CD4-positive, alpha-beta T cell treated with Interleukin-10 for 1 hour (primary cell): ENCODE measurements at places on chromosomes 5 and 9.

DNA sequence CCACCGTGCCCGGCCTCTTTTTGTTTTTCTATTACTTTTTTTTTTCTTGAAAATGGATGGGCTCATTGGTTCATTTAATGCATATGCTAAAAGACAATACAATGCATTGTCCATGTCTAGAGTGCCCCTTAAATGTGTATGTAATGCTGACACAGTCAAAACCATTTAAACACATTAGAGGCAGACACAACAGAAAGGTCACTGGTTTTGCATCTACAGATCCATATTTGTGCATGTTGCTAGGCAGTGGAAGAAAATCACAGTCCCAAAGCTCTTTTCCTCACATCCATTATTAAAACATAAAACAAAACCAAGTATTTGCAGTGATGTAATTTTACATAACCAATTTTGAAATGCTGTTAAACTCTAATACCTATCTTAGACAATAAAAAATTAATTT lies 389.0 kb downstream of the TAF11L14 start:
- DNase-seq: no peak

DNA sequence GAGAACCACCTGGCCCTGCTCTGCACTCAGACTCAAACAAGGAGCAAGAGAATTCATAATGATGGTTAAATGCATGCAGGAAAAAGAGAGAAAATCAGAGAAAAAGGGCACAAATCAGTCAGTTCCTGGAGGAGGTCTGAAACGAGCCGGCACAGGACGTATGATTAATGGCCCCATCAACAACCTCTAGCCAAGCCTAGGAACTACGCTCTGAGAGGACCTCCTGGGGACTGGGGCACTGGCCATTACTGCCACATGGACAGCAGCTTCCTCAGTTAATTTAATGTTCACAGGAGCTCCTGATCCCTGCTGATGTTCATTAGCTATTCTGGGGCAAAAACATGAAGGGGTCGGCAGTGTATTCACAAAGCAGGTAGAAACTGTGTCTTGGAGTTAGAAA lies 238.1 kb downstream of the MED10 start:
- DNase-seq: no peak

- DNase-seq: no peak
Measured at GRCh38 chr9:69143291-69143690, 30.8 kb upstream of the TJP2 start.

DNA sequence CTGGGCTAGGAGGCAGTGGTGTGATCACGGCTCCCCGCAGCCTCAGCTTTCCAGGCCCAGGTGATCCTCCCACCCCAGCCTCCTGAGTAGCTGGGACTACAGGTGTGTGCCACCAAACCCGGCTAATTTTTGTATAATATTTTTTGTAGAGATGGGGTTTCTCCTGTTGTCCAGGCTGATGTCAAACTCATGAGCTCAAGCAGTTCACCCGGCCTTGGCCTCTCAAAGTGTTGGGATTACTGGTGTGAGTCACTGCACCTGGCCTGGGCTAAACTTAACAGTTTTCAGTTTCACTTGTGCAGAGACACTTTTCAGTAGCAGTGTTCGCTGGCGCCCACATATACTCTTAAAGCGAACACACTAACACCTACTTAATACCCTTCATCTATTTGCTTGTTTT lies 205.6 kb upstream of the ZNF608 start:
- DNase-seq: no peak

DNA sequence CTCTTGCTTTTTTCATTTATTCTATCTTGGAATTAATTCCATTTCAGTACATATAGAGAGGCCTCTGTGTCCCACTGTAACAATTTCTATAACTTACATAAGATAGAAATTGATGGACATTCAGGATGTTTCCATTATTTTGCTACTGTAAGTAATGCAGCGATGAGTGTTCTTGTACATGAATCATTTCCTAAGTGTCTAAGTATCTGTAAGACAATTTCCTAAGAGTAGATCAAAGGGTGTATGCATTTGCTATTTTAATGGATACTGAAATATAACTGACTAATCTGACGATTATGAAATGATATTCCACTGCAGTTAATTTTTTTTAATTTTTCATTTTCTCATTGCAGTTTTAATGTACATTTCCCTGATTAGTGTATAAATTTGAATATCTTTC lies 23.0 kb upstream of the RBM22 start:
- DNase-seq: no peak

- no peak for DNase-seq
Measured at GRCh38 chr5:55544341-55544740, 9.6 kb upstream of the PLPP1 start.

GRCh38 chr5:170886210-170886894 lies 24.5 kb downstream of the RANBP17 start:
- DNase-seq: no peak

- DNase-seq: no peak
Measured at GRCh38 chr5:78591138-78591612, 57.4 kb downstream of the LHFPL2 start.

DNA sequence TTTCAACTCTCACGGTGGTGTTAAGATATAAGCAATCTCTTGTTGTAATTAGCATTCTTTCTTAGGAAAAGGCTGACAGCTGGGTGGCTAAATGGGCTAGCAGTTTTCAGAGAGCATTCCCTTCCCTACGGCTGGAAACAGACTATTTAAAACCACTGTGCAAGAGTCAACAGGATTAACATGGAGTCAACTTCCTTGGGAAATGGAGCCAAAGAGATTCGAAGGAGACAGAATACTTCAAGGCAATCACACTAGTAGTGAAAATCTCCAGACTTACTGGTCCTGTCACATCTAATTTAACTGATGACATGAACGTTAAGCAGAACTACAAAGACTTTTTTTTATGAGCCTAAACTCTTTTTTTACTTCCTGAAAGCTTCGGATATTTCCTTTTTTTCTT lies 453.3 kb upstream of the ITGA1 start:
- no peak for DNase-seq

GRCh38 chr5:98433022-98433421 lies 340.4 kb upstream of the RGMB start:
- no peak for DNase-seq

DNA sequence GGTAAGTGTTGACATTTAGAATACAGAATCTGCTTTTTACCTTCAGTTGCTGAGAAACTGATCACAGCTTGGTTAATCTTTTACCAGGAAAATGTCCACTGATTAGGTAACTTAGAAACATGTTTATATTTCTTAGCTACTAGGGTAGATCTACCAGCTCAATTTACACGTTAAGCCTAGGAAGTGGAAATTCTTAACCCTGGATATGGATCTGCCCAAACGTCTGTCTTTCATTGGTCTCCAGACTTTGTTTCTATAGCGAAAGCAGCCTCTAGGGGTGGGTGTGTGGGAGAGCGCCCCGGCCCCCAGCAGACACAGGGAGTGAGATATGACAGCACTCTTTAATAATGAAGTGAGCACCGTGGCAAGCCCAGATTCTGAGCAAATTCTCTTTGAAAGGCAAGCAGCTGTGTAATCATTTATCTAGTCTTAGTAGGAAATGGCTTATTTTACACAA lies 141.6 kb upstream of the ZNF608 start:
- no peak for DNase-seq

- DNase-seq: no peak
Measured at GRCh38 chr9:1707291-1707690, 307.9 kb upstream of the SMARCA2 start.

DNA sequence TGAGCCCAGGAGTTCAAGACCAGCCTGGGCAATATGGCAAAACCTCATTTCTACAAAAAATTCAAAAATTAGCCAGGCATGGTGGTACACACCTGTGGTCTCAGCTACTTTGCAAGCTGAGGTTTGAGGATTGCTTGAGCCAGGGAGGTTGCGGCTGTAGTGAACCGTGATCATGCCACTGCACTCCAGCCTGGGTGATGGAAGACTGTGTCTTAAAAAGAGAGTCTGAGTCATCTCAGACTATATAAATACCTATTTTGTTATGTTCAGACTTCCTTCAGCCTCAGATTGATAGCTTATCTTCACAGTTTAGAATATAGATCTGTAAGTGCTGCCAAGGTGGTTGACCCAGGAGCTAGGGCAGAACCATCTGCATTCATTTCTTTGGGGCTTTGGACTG lies 1.6 kb upstream of the PAIP2 start:
- DNase-seq: no peak

DNA sequence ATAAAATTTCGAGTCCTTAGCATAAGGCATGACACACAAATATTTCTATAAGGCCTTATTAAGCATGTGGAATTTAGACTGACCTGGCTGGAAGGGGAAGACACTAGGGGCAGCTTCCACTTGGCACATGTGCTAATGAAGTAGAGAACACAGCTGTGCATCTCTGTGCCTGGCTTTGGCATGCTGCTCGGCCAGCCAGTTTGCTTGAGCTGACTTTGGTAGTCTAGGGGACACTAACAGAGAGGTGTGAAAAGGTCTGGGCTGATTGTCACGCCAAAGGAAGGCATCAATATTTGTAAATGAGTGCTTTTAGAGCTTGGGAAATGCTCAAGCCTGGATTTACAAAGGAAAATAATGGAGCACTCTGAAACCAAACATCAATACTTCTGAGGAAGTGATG lies 723.7 kb downstream of the PRELID2 start:
- no peak for DNase-seq

GRCh38 chr9:26437056-26437711 lies 455.4 kb downstream of the CAAP1 start:
- no peak for DNase-seq

GRCh38 chr9:29830821-29831220 lies 2257.5 kb upstream of the C9orf72 start:
- no peak for DNase-seq

DNA sequence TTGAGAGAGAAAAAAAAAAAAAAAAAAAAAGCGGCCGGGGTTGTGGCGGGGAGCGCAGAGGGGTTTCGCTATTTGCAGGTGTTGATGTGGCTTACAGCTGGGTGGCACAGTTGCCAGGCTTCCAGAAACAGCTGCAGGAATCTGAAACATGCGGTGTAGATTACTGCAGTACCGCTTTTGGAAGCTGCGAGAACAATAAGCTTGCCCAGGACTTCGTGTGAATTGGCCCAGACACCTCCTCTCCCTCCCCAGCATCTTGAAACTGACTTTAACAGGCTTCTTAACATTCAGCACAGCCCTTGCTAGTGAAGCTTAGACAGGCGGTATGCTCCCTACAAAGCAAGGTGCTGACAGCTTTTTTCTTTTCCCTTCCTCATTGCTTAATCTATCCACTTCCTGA lies 104.0 kb downstream of the ATP10B start:
- no peak for DNase-seq

DNA sequence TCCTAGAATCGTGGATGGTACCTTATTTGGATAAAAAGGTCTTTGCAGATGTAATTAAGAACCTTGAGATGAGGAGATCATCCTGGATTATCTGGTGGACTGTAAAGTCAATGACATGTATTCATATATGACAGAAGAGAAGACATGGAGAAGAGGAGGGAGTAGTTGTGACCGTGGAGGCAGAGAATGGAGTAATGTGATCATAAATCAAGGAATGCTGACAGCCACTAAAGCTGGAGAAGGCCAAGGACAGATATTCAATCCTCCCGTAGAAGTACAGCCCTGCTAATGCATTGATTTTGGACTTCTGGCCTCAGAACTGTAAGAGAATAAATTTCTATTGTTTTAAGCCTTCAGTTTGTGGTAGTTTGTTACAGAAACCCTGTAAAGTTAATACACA lies 18.7 kb upstream of the TMEM161B start:
- DNase-seq: no peak

- no peak for DNase-seq
Measured at GRCh38 chr9:110059461-110059860, 148.5 kb downstream of the C9orf152 start.

- no peak for DNase-seq
Measured at GRCh38 chr9:77417566-77417965, 230.6 kb downstream of the GNA14 start.

DNA sequence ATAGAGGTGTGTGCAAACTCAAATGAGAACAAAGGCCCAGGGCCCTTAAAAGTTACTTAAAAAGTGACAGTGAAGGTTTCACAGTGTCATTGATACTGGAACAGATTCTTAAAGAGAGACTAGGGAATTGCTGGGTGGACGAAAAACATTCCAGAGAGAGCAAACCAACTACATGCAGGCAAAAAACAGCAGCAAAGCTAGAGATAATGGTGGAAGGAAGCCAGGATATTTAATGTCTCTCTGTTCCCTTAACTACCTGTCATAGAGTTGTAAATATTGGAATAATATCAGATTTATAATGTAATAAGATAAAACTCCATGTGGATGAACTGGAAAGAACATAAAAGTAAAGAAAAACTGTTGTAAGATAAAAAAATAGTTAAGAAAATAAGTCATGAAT lies 508.6 kb downstream of the TAF11L14 start:
- no peak for DNase-seq

DNA sequence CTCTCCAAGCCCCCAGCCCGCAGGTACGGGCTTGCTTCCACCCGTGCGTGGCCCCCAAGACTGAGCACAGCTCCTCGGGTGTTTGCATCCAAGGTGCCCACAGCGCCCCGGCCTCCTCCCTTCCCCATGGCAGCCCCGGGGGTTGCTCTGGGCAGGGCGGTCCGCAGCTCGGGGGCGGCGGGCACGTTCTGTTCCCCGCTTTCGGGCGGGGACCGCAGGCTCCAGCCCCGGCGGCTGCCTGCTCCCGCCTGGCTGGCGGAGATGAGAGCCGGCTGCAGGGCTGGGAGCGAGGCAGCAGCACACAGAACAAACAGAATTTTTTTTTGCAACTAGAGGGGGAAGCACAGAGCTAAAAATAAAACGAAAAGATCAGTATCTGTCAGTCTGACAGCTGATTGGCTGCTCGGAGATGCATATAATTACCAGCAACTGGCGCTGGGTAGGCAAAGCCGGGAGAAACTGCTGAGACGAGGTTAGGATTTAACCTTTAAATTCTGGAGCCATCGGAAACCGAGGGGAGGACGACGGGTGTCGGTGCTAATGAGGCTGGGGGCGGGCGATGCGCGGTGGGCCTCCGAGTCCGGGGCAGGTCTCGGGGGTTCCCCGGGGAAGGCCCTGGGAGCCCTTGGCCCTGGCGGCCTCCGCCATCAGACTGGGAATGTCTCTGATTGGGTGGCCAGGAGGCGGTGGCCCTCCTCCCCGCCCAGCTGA lies 142.7 kb upstream of the IER5L start:
- peak; percentile 78 for DNase-seq

DNA sequence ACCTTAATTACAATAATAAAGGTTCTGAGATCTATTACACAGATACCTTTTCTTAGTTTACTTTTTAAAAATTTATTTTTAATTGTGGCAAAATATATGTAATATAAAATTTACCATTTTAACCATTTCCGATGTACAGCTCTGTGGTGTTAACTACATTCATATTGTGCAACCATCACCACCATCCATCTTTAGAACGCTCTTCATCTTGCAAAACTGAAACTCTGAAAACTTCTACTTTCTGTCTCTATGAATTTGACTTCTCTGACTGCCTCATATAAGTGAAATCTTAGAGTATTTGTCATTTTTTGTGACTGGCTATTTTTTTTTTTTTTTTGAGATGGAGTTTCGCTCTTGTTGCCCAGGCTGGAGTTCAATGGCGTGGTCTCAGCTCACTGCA lies 26.8 kb downstream of the WWC1 start:
- no peak for DNase-seq

GRCh38 chr5:9715891-9716335 lies 85.8 kb upstream of the TAS2R1 start:
- DNase-seq: no peak

DNA sequence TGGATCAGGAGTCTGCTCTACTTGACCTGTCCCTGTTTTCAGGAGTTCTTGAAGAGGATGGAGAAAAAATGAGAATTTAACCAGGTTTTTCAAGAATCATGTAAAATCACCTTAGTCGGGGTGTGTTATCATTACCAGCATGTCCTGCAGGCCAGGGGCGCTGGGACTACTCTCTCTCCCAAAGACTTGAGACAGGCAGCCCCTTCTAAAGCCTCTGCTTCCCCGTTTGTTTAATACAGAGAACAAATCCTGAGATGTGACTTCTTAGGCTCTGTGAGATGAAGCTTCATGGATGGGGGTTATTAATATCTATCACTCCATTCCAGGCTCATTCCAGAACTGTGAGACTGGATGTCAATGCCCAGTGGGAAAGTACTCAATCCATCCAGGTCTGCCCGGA lies 3.0 kb downstream of the PAX5 start:
- no peak for DNase-seq
